ENCODE measurements at places on chromosomes 6 and 20.

- DNase-seq = no peak
These were observed 10.5 kb upstream of the DSTN start for GRCh38 chr20:17559338-17559737.

GRCh38 chr6:66094615-66095014 lies 387.6 kb upstream of the EYS start:
- DNase-seq = no peak

GRCh38 chr6:111944541-111944940 lies 71.3 kb upstream of the FYN start:
- DNase-seq = no peak

DNA sequence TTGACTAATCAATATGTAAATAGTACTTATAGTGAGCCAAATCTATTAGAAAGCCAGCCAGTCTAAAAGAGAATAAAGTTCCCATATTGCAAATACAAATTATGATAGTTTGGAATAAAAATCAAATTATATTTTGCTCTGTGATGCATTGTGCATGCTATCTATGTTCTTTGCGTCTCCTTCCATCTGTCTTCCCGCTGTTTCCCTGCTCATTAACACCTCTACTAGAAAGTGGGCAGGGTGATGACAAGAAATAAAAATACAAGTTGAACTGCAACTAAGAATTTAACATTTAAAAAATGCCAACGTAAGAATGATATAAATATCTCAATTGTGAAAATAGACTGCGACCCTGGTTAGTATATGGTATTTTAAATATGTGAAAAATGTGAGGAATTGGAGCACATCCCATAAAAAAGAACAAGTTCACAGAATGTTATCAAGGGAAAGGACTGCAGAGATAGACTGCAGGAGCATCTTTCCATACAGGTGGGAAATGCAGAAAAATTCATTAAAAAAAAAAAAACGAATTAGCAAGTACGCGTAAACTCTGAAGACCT lies 157.6 kb upstream of the PDE7B start:
- DNase-seq = no peak

GRCh38 chr6:157157258-157157657 lies 166.1 kb downstream of the TMEM242 start:
- no peak for DNase-seq

GRCh38 chr6:2949121-2949520 lies 22.2 kb downstream of the SERPINB6 start:
- no peak for DNase-seq
